ENCODE measurements at places on chromosomes 2 and 18.
A peak's percentile ranks its signal among the peaks of the same experiment; 100 is the strongest.

DNA sequence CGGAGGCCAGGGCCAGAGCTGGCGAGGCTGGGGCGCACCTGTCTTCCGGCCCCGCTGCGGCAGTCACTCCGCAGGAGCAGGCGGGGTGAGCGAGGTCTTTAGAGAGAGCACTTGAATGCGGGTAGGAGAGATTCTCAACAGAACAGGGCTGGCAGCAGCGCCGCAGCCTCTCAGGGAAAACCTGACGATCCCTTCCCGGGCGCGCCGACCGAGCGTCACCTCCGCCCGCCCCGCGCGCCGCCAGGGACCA is 526 bp downstream of the PRKRA start:
- peaks cover 6% of the 10 kb centered on the region for H3K4me1 ChIP-seq
- peak overlapping the region; percentile 96 for H3K27ac ChIP-seq
- peaks cover 15% of the 10 kb centered on the region for H3K36me3 ChIP-seq
- DNase-seq: peak; percentile 84
- peak overlapping the region; percentile 73 for H3K4me3 ChIP-seq
- no peaks in the 10 kb centered on the region for H3K27me3 ChIP-seq

DNA sequence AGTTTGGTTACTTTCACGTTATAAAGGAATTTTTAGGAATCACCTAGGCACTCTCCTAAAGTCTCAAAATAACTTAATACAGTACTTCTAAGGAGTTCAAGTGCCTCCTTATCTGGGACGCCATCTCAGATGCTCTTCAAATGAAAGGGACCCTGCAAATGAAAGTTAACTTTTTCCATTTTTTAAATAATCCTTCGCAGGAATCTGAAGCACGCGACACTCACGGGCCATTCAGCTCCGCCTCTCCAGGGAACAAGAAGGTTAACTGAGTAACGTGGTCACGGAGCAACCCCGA is 537 bp upstream of the ZC3H15 start:
- no peaks in the 10 kb centered on the region for H3K36me3 ChIP-seq
- H3K4me3 ChIP-seq: peak overlapping the region; percentile 79
- DNase-seq: no peak
- H3K27ac ChIP-seq: peak overlapping the region; percentile 97
- no peaks in the 10 kb centered on the region for H3K27me3 ChIP-seq

GRCh38 chr2:224104668-224105386 is 65.7 kb upstream of the SERPINE2 start:
- H3K36me3 ChIP-seq: no peaks in the 10 kb centered on the region
- H3K27ac ChIP-seq: no peak overlapping the region
- H3K4me3 ChIP-seq: no peak overlapping the region
- no peak for DNase-seq

DNA sequence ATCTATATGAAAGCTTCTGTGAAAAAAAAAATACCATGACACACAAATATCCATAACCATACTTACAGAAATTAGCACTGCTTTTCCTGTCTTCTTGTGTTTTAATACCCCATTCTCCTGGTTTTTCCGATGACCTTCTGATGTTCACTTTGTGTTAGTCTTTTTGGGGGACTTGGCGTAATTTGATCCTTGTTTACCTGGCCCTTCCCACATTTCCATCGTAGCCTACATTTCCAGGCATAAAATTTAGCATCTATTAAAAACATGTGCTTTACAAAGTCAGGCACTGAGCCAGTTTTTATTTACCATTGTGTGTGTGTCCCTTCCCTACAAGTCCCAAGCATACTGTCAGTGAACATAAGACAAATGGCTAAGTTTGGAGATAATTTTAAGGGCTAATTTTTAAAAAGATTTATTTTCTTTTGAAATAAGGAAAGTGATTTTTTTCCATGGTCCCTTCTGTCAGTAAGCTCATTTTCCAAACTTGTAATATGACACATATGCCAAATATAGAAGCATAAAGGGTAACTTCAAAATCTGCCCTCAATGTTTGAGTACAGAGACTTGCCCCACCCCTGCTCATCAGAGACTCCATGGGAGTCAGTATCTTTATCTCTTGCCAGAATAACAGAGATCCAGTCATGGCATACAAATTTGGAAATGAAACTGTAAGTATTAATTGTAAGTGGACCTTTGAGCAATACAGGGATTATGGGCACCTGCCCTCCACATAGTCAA is 27.3 kb downstream of the SESTD1 start:
- H3K27me3 ChIP-seq: no peaks in the 10 kb centered on the region
- H3K4me3 ChIP-seq: no peak overlapping the region
- no peak overlapping the region for H3K27ac ChIP-seq
- H3K36me3 ChIP-seq: no peaks in the 10 kb centered on the region

- no peaks in the 10 kb centered on the region for H3K4me1 ChIP-seq
- H3K4me3 ChIP-seq: no peak overlapping the region
- H3K36me3 ChIP-seq: no peaks in the 10 kb centered on the region
Measured at GRCh38 chr2:54183281-54183680, 67.9 kb downstream of the ACYP2 start.

DNA sequence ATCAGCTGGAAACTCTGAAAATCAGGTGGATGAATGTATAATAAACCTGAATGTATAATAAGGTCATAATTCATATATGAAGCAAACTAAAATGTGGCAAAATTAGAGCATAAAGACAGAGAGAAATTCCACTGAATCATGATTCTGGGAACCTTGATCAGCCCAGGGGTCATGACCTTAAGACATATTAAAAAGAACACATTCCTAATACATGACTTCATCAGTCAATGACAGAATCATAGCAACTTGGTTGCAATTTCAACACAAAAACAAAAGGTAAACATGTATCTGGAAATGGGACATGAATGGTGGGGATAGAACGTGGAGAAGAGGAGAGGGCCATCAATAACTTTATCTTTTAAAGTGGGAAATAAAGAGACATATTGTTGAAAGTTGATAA is 17.6 kb downstream of the AFF3 start:
- H3K4me3 ChIP-seq: no peak overlapping the region
- no peak for DNase-seq
- no peaks in the 10 kb centered on the region for H3K36me3 ChIP-seq
- no peaks in the 10 kb centered on the region for H3K4me1 ChIP-seq
- no peaks in the 10 kb centered on the region for H3K27me3 ChIP-seq
- no peak overlapping the region for H3K27ac ChIP-seq

DNA sequence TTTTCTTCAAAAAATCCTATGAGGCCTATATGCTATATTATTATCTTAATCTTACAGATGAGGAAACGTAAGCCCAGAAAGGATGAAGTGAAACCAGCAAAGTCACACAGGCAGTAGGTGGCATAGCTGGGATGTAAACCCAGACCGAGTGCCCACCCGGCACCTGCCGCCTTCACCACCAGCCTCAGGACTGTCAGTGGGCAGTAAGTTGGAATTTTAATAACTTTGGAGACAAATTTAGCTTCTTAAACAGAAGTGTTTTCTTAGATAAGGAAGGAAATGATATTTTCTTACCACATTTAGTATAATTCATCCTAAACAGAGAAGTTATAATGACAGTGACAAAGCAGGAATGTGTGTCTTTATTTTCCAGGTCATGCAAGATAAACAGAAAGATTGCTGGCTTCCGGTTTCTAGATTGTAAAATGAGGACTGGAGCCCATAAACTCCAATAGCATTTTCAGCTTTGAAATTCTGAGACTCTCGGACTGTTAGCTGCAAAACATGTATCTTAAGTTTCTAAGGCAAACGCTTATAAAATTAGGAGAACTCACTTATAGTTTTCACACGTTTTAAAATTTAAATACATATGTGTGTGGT is 59.3 kb downstream of the CD8B2 start:
- H3K27ac ChIP-seq: no peak overlapping the region
- DNase-seq: no peak
- peaks cover 8% of the 10 kb centered on the region for H3K27me3 ChIP-seq
- no peaks in the 10 kb centered on the region for H3K36me3 ChIP-seq
- no peak overlapping the region for H3K4me3 ChIP-seq

DNA sequence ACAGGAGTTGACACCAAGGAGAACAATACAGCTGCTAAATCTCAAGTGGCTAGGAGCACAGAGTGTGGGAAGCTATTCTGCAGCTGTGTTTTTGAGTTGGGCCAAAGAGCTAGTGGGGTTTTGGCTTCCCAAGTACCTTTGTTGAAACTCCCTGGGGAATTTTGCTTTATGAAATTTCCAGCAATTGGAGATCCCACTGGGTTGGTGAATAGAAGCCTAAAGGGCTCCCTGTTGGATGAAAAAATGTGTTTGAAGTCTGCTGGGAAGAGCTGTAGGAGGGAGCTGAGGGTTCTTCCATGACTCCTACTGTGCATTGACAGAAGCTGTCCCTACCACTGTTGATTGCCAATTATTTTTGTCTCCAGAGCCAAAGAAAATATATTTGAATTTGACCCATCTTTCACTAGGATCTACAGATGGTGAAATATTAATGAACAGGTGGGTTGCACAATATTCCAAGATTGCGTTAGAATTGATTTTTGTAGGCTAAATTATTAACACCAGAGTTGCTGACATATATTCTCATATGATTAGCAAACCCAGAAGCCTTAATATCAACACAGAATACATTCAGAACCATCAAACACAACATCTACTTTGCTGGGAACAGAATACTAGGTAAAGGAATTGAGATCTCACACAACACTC is 95.4 kb upstream of the CYP1B1 start:
- DNase-seq: no peak
- H3K4me1 ChIP-seq: no peaks in the 10 kb centered on the region
- H3K4me3 ChIP-seq: no peak overlapping the region
- H3K27ac ChIP-seq: no peak overlapping the region
- H3K36me3 ChIP-seq: no peaks in the 10 kb centered on the region
- no peaks in the 10 kb centered on the region for H3K27me3 ChIP-seq

DNA sequence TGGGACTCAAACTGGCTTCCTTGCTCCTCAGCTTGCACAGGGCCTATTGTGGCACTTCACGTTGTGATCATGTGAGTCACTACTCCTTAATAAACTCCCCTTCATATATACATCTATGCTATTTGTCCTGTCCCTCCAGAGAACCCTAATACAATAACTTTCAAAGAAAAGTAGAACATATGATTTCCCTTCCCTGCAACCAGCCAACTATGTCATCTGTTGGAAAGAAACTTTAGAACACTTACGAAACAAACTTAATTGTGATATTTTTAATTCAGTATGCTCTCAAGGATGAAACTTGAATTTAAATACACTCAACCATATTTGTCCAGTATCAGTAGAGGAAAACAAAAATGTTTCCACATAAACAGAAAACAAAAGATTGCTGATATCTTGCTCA is 84.4 kb downstream of the DYM start:
- no peaks in the 10 kb centered on the region for H3K27me3 ChIP-seq
- no peak overlapping the region for H3K27ac ChIP-seq
- H3K4me1 ChIP-seq: no peaks in the 10 kb centered on the region
- DNase-seq: no peak

- H3K27me3 ChIP-seq: no peaks in the 10 kb centered on the region
- DNase-seq: no peak
- no peaks in the 10 kb centered on the region for H3K36me3 ChIP-seq
- no peaks in the 10 kb centered on the region for H3K4me1 ChIP-seq
- H3K4me3 ChIP-seq: no peak overlapping the region
- no peak overlapping the region for H3K27ac ChIP-seq
Measured at GRCh38 chr18:36505665-36506064, 208.2 kb downstream of the FHOD3 start.

GRCh38 chr2:212145121-212145520 is 393.5 kb downstream of the ERBB4 start:
- no peak for DNase-seq
- no peak overlapping the region for H3K27ac ChIP-seq

Measured in transverse colon (tissue), 4 donors.